Mesenteric fat pad (tissue), 1 donor: ENCODE measurements at places on chromosomes 16 and 17. TPM values are rescaled to one million over a fixed set of nuclear protein-coding genes. Genes with fewer than 3 reads are reported as not detected.

DNA sequence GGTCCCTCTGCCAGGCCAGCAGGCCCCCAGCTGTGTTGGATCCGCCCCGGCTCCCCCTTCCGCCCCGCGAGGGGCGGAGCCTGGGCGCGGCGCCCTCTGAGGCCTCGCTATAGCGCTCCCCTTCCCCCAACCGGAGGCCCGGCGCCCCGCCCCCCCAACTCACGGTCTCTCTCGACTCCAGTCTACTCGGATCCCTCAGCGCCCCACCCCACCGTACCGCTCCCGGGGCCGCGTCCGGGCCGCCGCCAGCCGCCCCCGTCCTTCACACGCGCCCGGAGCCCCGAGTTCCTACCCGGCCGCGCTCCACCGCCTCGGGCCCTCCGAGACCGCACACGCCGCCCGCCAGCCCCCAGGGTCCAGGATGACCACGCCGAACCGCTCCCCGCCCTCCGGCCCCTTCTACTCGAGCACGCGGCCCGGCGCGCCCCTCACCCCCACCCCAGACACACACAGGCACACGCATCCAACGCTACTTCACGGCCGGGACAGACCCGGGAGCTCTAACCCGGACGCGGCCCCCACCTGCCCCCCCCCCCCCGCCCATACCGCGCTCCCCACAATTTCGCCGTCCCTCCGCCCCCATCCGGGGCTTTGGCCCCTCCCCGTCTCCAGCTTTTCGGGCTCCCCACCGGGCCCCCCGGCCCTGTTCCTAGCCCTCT is 1.4 kb downstream of the PHF23 start:
- peak; percentile 96 for DNase-seq

GRCh38 chr17:68870976-68871375 is 84.2 kb downstream of the ABCA8 start:
- DNase-seq = no peak

- peak; percentile 78 for DNase-seq
Observed at GRCh38 chr16:50247906-50248608, 18.3 kb upstream of the ADCY7 start.

GRCh38 chr17:39800540-39800939 is 62.8 kb downstream of the GRB7 start:
- no peak for DNase-seq

DNA sequence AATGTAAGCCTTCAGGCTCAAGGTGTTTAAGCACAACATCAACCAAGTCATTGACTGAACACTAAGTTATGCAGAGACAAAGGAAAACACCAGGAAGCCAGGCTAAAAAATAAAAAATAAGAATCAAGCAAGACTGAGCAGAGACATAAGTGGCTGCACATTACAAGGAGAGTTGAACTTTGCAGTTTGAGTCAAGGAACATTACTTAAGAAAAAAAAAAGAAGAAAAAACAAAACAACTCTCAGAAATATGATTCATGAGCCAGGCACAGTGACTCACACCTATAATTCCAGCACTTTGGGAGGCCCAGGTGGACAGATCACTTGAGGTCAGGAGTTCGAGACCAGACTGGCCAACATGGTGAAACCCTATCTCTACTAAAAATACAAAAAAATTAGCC is 168.1 kb downstream of the C16orf95 start:
- no peak for DNase-seq

- no peak for DNase-seq
Observed at GRCh38 chr16:49562228-49562627, 188.6 kb downstream of the C16orf78 start.

GRCh38 chr16:19274165-19274797 is 11.2 kb upstream of the CLEC19A start:
- DNase-seq = no peak

GRCh38 chr17:72937707-72938106 is 154.8 kb downstream of the SLC39A11 start:
- DNase-seq = no peak

DNA sequence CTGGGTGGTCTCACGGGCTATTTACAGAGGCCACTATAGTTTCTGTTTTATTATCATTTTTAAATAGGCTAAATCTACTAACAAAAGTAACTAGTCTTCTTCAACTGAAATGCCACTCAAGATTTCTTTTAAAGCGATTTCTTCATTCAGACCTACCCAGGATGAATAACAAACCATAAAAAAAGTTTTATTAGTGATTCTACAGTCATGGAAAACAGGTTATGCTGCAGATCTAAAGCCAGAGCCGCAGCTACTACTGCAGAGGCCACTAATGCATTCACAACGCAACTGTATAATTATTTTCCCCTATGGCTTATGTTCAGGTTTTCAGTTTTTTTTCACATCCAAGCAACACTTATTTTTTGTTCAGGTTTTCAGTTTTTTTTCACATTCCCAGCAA is 136.2 kb upstream of the AXIN2 start:
- DNase-seq = no peak

DNA sequence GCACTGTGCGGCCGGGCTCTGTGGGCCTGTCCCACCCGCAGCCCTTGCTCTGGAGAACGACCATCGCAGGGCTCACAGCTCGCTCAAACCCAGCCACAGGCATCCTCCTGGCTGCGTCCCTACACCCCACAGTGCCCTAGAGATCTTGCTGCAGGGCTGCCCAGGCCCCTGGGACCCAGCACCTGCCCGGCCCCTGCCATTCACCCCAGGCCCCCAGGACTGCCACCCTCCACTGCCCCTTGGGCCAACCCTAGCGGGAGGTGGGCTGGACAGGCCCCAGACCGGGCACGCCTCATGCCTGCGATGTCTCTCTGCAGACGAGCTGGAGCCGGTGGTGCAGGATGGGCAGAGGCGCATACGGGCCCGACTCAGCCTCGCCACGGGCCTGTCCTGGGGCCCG is 56.1 kb upstream of the ZC3H18 start:
- no peak for DNase-seq

GRCh38 chr17:56098746-56099145 is 54.5 kb upstream of the ANKFN1 start:
- DNase-seq = no peak

- DNase-seq = no peak
Observed at GRCh38 chr16:73768786-73769203, 527.8 kb upstream of the PSMD7 start.

- DNase-seq = no peak
Observed at GRCh38 chr17:50973557-50974494, 107.7 kb upstream of the TOB1 start.

GRCh38 chr16:21277927-21278706 is at the start of gene CRYM:
TSS of gene CRYM (minus strand) at chr16:21278290. CDS start at chr16:21278251, 39 bp downstream.
- DNase-seq = no peak

Gene NGFR
- 42.0 TPM for total RNA-seq

Gene TNP2
- not detected for total RNA-seq

Gene NPIPA8
- 0.93 TPM for total RNA-seq

Gene ASIC2
- total RNA-seq = not detected

Gene TEKT1
- total RNA-seq = not detected

Gene PPP1R27
- not detected for total RNA-seq

Gene CMTM2
- 1.00 TPM for total RNA-seq

Gene YBX2
- total RNA-seq = 2.3 TPM
